ENCODE measurements at places on chromosomes 12 and 14. TPM values are rescaled to one million over a fixed set of nuclear protein-coding genes. Genes with fewer than 3 reads are reported as not detected.

GRCh38 chr14:103330536-103330935 is 3.5 kb upstream of the EIF5 start:
- DNase-seq: no peak

DNA sequence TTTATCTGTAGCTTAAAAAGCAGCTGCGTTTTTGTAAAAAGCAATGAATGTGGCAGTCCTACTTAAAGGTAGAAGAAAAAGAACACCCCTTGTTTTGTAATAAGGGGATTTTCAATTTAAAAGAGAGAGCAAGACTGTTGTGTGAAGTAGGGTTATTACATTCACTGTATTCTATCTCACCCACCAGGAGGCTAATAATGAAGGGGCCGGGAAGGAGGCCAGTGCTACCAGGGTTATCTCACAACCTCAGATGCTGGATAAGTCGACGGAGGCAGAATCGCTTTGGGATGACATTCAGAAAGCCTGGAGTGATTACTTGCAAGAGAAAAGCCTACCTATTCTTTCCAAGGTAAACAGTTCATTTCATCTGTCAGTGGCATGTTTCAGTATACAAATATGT is 97.7 kb downstream of the RMST start:
- DNase-seq: no peak

GRCh38 chr12:58074259-58074658 is 132.9 kb downstream of the ATP23 start:
- no peak for DNase-seq

- no peak for DNase-seq
These were observed 1004.4 kb downstream of the AACS start for GRCh38 chr12:126069549-126070165.

GRCh38 chr12:31859232-31859977 is 99.8 kb upstream of the RESF1 start:
- no peak for DNase-seq

DNA sequence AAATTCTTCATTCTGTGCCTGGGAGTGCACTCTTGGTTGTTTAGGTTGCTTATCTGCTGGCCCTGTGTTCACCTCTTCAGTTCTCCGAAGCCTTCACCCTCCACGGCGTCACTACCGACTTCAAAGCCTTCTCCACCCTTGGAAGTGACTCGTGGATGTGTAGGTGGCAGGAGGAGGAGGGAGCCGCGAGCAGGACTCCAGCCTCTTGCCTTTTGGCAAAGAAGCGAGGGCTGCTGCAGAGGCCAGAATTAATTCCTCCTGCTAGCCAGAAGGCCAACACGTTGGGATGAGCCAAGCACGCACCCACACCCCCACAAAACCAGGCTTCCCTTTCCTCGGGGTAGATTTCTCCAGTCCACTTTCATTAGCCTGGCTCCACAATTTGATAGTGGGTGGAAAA is 86.5 kb downstream of the TBX5 start:
- peak; percentile 69 for DNase-seq

DNA sequence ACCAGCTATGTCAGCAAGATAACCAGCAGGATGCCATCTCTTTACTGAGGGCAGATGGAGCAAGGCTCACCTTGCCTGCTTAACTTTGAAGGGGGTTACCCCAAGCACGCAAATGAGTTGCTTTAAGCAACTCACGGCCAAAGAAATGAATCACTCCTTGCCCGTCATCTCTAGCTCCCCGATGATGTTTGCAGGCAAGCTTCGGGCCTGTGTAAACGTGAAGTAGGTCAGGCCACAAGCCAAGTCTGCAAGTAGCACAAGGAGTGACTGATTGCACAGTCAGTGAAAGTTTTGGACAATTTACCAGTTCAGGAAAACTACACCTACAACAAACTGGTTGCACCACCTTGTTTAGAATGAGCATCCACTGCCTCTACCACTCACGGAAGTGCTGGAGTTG is 699.7 kb upstream of the TBX3 start:
- DNase-seq: no peak

DNA sequence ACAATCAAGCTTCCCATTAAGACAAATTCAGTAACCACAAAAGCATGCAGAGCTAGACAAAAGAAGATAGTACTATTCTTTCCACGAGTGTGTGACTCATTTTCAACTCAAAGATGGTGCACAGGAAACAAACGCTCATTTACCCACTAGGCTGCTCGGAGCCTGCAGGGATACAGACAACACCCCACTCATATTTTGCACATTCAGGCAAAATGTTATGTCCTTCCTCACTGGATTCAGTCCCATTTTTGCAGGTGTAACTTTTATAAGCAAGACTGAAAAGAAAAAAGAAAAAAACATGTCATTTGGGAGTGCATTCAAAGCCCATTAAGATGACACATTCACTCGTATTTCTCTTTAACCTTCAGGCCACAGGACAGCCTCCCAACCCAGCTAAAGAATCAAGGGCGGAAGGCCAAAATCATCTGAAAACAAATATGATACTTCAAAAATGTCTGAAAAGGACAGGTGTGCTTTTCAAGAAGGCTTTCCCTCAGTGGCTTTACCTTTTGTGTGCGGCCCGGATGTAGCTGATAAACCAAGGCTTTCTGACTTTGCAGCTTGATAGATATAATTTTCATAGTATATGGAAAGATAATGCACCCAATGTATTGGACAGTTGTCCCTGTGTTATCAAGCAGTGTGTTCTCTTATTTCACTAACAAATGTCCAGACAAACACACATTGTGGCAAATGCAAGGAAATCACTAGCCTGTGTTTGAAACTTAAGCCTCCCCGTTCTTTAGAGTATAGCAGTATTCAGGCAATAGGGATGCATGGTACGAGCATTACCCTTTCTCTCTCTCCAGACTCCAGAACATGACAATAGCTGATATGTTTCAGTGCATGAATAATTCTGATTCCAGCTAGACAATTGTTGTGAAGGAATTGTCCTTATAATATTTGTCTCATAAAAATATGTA is 147.8 kb upstream of the KRR1 start:
- DNase-seq: peak; percentile 35

GRCh38 chr12:28711421-28711820 is 437.7 kb upstream of the FAR2 start:
- DNase-seq: no peak

- DNase-seq: no peak
These were observed 499 bp downstream of the RNASE4 start for GRCh38 chr14:20684662-20685456.

DNA sequence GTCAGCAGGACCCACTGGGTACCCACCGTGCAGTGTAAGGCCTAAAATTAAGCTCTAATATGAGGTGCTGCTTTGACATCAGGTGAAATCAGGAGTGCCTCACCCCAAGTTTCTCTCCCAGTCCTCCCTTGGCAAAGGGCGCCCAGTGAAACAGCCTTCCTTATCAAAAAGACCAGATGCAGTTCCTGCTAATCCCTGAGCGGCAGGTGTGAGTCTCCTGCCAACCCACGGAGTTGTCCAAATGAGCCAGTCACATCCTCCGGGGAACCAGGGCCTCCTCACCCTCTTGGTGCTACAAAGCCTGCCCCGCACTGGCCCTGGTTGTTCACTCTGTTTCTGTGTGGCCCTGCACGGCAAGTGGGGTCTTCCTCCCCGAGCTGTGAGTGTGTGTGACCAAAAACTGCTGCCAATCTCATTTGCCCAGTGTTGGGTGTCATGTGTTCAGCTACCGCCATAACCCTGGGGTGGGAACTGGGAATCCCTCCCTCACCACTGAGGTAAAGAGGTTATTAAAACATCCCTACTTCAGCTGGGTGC is 20.2 kb upstream of the P2RX4 start:
- DNase-seq: no peak

DNA sequence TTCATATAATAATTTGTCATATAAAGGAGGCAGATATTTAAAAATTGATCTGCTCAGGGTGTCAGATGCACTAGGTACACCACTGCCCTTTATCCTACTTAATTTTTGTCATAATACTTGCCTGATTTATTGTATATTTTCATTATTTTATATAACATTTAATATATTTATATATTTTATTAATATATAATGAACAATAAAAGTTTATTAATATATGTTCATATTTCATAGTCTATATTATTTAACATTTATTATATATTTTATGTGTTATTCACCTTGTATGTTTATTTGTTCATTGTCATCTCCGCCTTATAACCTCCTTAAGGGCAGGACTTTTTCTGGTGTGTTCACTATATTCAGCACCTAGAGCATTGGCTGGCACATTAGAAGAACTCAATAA is 232.4 kb upstream of the AMIGO2 start:
- DNase-seq: no peak

GRCh38 chr14:52080158-52080800 is 11.4 kb upstream of the NID2 start:
- DNase-seq: no peak

Gene FIGNL2
- 0.01 TPM for polyA plus RNA-seq

Gene CHGA
- not detected for polyA plus RNA-seq

Gene CBLN3
- polyA plus RNA-seq: 8.6 TPM

Gene FCF1
- 30.6 TPM for polyA plus RNA-seq

Gene ITGA5
- 170 TPM for polyA plus RNA-seq

Gene EML5
- polyA plus RNA-seq: 1.2 TPM

Gene TOMM20L
- polyA plus RNA-seq: not detected

Gene OR6C75
- not detected for polyA plus RNA-seq

Gene CLEC6A
- not detected for polyA plus RNA-seq
